ENCODE measurements at places on chromosomes 4 and X. TPM values are rescaled to one million over a fixed set of nuclear protein-coding genes. Genes with fewer than 3 reads are reported as not detected.
A peak's percentile ranks its signal among the peaks of the same experiment; 100 is the strongest.

DNA sequence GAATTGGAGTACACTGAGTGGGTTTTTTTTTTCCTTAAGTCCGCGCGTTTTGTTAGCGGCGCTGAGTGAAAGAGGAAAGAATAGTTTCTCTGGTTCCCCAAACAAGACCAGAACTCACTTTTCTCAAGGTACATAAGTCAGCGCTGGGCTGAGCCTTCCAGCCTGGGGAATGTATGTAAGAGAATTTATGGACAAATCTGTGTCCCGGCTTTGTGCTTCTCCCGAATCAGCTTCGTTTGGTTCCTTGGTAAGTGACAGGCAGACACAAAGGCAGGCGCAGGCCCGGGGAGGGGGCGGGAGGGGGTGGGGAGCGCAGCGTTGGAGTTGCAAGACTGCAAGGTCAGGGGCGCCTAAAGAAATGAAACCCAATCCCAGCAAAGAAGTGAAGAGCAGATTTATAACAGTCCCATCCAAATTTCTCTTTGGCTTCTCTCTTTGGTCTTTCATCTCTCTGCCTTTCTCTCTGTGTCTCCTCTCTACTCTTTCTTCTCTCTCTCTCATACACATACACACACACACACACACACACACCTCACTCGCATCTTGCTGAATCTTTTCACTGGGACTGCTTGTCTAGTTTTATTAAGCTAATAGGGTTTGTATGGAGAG is 981 bp downstream of the TET2 start:
- H3K4me1 ChIP-seq, result no peaks in the 10 kb centered on the region
- H3K27ac ChIP-seq, result peak overlapping the region; percentile 76
- H3K4me3 ChIP-seq, result peak overlapping the region; percentile 72
- DNase-seq, result peak; percentile 55

- H3K36me3 ChIP-seq, result no peaks in the 10 kb centered on the region
- H3K27ac ChIP-seq, result no peak overlapping the region
- no peaks in the 10 kb centered on the region for H3K4me1 ChIP-seq
These were observed 56.3 kb downstream of the PTCHD1 start for GRCh38 chrX:23390979-23391378.

The FGF5 gene
- 1.5 TPM for total RNA-seq

The XAGE2 gene
- total RNA-seq, result not detected

The TAF7L gene
- total RNA-seq, result not detected

The SPINK2 gene
- total RNA-seq, result not detected

The VBP1 gene
- total RNA-seq, result 54.3 TPM

All from colonic mucosa (tissue), 4 donors.